Dorsolateral prefrontal cortex (tissue), 122 donors: ENCODE measurements at places on chromosomes 1 and 21.

GRCh38 chr1:28437264-28437923 is 67.9 kb downstream of the PHACTR4 start:
- no peak for DNase-seq

- no peak for DNase-seq
Measured at GRCh38 chr1:91617285-91617765, 116.7 kb downstream of the CDC7 start.

DNA sequence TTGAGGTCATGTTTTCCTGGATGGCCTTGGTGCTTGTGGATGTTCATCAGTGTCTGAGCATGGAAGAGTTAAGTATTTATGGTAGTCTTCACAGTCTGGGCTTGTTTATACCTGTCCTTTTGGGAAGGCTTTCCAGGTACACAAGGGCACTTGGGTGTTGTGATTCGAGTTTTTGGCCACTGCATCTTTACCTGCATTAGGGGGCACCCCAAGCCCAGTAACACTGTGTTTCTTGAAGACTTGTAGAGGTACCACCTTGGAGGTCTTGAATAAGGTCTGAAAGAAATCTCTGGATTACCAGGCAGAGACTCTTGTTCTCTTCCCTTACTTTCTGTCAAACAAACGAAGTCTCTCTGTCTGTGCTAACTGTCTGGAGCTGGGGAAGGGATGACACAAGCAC is 34.4 kb upstream of the ROR1 start:
- DNase-seq: no peak

DNA sequence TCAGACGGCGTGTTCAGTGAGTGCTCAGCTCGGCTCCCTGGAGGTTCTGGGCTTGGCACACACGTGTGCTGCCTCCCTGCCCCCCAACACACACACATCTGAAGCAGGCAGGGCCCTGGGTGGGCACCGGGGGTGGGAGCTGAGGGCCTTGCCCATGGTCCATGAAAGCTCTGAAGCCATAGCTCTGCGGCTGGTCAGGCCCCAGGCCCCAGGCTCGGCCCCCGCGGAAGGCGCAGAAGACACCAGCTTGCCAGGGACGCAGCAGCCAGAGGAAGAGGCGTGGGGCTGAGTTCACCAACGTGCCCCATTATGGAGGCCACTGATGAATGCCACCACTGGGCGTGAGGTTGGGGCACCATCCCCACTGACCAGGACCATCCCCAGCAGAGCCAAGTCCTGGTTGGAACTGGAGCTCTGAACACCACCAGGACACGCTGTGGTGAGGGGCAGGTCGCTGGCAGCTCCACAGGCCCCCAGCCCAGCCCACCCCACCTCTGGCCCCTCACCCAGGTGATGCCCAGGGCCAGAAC is 4.2 kb downstream of the AURKAIP1 start:
- DNase-seq: no peak

- DNase-seq: no peak
Measured at GRCh38 chr1:108815566-108815965, 41.3 kb downstream of the AKNAD1 start.

- DNase-seq: no peak
Measured at GRCh38 chr1:41658431-41659158, 174.1 kb upstream of the EDN2 start.

- DNase-seq: no peak
Measured at GRCh38 chr1:42118125-42118524, 35.1 kb upstream of the GUCA2B start.

- no peak for DNase-seq
Measured at GRCh38 chr1:33970148-33970825, 106.4 kb downstream of the HMGB4 start.

DNA sequence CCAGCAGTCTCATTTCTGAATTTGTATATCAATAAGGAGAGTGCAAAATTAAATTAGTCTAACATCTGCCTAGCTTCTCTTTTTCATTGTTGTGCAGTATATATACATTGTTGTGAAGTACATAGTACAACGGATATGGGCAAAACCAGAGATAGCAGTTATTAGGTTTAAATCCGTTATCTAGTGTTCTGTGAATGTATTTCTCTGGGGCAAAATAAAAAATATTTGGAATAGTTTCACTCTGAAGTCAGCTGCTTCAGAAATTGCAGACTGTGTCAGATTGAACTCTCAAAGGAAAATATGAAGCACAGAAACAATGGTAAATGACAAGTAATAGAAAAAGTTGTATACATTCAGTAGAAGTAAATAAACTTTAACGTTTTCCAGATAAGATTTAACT is 836.5 kb upstream of the CXADR start:
- no peak for DNase-seq

DNA sequence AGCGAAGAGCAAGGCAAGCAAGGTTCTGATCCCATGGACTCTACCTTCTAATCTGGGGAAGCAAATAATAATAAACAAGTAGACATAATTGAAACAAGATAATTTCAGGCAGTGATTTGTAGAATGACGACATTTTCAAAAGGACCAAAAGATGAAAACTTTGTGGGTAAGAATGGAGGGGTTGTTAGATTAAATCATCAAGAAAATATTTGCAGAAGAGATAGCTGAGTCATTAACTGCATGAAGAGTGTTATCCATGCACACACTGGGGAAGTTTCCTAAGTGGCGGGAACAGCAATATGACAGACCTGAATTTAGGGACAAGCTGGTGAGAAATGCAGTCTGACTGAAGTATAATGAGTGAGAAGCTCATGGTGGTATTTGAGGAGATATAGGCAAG is 583.1 kb upstream of the RGS18 start:
- DNase-seq: no peak

GRCh38 chr21:43370091-43370658 is 56.8 kb downstream of the SIK1 start:
- DNase-seq: no peak

DNA sequence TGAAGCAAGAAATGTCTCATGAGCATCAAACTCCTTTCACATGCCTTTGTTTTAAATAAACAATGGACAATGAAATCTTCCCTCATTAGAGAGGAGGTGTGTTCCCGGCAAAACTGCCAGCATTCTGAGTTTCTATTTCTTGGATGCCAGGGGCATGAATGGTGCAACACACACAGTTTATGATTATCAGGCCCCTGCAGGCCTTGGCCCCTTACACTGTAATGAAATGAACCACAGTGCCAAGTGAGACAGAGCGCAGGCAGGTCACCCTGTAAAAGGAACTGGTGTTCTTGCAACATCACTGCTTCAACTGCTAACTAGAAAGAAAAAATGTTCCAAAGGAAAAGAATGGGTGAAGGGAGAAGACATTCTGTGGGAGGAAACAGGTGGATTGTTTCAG is 3.8 kb upstream of the PIGC start:
- DNase-seq: no peak

DNA sequence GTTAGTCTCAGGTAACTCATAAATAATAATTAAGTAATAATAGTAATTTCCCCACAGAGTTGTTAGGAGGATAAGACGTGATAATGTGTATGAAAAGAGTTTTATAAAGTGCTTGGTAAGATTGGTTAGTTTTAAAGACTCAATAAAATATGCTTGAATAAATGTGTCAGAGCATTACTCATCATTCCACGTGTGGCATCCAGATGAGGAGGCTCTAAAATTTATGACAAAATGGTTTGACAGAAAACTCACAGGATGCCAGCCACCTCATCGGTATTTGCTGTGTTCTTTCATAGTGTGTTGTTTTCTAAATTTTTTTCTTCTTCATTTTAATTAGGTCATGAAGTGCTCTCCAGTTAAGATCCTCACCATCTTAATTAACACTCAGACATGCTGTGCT is 19.1 kb upstream of the SPAG17 start:
- DNase-seq: no peak

DNA sequence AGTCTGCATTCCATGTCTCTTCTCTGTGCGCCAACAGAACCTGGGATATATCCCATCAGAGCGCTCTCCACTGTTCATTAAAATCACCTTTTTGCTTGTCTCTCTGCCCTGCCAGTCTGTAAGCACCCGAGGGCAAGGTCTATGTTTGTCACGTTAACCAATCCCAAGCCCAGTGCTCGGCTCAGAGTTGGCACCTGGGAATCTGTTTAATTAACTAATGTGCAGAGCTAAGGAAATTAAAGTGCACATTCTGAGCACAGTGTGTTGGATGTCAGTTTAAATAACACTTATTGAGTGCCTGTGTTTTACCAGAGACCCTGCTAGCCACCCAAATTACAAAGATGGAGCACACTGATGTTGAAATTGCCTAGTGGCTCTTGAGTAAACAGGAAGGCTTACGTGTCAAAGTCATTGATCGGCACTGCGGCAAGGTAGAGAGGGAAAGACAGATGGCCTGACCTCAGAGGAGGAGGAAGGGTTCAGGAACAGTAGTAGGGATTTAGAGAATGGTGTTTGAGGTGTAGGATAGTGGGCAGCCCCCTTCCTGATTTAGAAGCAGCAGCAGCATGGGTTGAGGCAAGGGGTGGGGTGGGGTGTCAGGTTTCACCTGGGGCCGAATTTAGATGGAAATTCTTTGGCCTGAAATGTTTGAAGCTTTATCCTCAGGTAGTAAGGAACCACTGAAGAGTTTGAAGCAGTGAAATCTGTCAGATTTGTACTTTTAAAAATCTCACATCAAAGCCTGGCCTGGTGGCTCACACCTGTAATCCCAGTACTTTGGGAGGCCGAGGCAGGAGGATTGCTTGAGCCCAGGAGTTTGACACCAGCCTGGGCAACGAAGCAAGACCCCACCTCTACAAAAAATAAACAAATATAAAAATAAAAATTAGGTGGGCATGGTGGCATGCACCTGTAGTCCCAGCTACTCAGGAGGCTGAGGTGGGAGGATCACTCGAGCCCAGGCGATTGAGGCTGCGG is 7.7 kb downstream of the ARMH1 start:
- DNase-seq: no peak

DNA sequence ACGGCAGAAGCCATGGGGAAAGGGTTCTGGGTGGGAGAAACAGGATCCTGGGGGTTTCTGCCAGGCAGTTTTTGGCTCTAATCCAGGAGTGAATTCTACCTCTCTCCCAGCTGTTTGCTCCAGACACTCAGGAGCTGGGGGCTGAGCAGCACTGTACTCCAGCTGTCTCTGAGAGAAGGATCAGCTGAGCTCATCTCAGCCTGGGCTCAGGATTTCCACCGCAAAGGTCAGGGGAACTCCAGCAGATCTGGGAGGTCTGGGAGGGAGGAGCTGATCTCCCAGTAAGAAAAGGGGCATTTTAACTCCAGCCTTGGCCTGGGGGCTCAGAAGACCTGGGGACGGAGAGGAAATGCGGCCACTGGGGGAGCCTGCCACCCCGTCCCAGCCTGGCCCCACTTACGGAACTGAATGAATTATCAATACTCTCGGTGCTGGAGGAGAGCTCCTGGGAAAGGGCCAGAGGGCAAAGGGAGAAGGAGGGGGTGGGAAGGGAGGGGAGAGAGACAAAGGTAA is 17.3 kb downstream of the PI4KB start:
- no peak for DNase-seq

GRCh38 chr1:30047576-30047975 is 675.8 kb downstream of the MATN1 start:
- peak; percentile 2 for DNase-seq

DNA sequence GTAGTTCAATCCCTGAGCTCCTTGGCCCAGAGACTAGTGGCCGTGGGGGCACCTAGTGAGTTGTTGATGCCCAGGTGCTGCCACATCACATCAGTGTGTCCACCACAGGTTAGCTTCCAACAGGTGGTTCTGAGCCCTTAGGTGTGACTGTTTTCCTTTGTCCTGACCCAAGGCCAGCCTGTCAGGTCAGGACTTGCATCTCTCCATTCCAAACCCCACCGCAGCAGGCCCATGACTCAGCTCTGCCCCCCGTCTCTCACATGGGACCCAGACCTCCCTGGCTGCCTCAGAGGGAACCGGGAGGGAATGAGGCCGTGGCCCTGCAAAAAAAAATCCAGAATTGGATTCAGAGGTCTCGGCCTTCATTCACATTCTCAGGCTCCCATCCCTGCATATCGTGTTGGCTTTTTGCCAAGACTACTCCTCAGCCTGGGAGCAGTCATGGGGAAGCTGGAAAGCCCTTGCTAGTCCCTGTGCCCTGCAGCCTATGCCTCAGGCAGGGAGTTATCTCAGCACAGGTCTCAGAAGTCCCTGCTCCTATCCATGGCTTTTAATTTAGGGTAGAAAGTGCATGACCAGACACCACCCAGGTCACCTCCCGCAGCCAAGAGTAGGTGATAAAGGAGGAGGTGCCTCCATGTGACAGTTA is 7.2 kb downstream of the INAVA start:
- DNase-seq: no peak

DNA sequence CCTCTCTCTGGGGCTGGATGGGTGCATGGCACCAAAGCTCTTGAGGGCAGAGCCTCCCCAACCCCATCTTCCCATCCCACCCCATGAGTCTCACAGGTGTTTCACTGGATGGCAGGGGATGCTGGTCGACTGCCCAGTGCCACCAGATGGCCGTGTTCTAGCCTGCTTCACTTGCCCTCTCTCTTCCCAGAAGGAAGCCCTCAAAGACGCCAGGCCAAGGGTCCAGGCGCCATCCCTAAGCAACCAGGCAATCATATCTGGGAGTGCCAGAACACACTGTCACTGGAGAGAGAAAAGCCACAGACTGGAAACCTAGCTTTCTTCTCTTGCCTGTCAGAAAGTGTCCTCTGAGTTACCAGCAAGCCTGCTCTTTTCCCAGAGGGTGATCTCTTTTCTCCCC is 26.7 kb downstream of the PIGM start:
- no peak for DNase-seq

DNA sequence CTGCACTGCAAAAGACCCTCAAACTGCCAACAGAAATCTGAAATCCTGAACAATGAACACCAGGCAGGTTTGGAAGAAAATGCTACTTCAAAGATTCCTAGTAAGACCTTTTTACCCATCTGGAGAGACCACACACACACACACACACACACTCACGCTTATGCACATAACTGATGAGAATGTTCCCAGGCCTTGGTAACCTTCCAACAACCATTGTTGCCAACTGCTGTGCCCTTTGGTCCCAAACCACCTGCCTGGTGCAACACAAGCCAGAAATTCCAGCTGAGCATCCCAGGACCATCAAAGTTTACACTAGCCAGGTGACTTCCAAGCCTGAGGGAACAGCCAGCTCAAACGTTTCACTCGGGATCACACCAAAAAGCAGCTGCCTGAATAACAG is 56.9 kb downstream of the SEC16B start:
- DNase-seq: no peak

GRCh38 chr1:75211648-75212047 is 77.5 kb downstream of the LHX8 start:
- no peak for DNase-seq

- peak; percentile 70 for DNase-seq
Measured at GRCh38 chr1:119870917-119871596, 25.3 kb downstream of the ADAM30 start.

GRCh38 chr21:46384556-46384955 is 60.6 kb downstream of the PCNT start:
- DNase-seq: no peak

DNA sequence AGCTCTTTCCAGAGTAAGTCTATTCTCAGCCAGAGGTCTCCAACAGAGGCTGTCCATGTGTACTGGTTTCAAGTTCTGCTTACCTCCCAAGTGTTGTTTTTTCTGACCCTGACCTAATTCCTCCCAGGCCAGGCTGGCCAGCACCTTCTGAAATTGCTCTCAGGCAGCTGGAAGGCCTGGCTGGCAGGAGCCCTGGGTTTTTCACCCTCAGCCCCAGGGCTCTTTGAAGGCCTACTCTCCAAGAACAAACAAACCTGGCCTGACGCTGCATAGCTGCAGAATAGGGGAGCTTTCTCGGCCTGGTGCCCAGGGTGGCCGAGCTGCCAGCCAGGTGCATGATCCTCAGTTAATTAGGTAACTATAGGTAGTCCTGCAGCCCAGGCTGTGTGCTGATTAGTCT is 147.5 kb downstream of the CACNA1E start:
- no peak for DNase-seq

- peak; percentile 45 for DNase-seq
Measured at GRCh38 chr21:34526618-34527290, 14.7 kb upstream of the KCNE1 start.
